ENCODE measurements at places on chromosomes 1 and 21. TPM values are rescaled to one million over a fixed set of nuclear protein-coding genes. Genes with fewer than 3 reads are reported as not detected.

Gene EIF4G3
- 79.5 TPM for total RNA-seq

GRCh38 chr1:1400576-1401456 lies 1.7 kb upstream of the CCNL2 start:
- no peak for DNase-seq

Gene ZYG11A
- total RNA-seq: 0.51 TPM

- no peak for DNase-seq
Measured at GRCh38 chr21:42913476-42913875, 12.0 kb downstream of the ERVH48-1 start.

All from HFFc6 (cell line).